ENCODE measurements at places on chromosomes 1 and 21.

- DNase-seq: no peak
These were observed 92.9 kb downstream of the RHOU start for GRCh38 chr1:228828151-228828550.

DNA sequence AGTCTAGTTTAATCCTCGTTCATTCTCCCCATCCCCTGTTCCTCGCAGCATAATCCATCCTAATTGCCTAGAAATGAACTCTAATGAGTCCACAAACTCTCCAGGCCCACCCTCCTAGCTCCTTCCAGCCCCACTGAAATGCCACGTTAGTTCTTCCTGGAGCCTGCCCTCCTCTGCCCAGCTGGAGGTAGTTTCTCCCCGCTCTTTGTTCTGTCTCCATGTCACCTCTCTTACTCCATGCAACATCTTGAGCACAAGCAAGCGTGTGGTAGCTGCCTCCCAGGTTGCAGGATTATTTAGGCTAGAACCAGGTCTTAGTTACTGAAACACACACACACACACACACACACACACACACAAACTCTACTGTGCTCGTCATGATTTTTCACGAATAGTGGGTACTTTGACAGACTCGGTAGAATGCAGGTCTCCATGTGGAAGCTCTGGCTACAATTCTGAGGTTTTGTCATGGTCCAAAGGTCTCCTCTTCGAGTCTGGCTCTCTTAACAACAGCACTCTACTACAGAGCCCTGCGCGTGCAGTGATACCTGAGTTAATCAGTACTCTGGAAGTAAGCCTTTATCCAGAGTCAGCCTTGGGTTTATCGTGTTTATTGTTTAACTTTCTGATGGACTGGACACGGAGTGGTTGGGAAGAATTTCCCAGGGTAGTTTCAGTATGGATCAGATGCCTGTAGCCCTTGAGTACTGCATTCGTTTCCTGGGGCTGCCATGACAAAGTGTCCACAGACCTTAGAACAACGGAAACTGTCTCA, 27.5 kb downstream of the HUNK start:
- no peak for DNase-seq

DNA sequence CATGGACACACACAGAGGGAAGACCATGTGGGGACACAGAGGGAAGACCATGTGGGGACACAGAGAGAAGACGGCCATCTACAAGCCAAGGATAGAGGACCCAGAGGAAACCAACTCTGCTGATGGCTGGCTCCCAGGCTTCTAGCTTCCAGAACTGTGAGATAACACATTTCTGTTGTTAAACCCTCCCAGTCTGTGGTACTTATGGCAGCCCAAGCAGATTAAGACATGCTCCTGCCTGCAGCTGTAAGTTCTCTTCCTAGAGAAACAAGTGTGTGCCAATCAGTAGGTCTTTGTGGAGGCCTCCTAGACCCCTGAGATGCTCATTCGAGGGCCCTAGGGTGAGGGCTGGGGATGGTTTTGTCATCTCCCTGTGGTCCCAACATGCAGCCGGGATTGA, 2.7 kb downstream of the AGT start:
- no peak for DNase-seq

- DNase-seq: no peak
These were observed 88.0 kb upstream of the IVNS1ABP start for GRCh38 chr1:185404907-185405568.

DNA sequence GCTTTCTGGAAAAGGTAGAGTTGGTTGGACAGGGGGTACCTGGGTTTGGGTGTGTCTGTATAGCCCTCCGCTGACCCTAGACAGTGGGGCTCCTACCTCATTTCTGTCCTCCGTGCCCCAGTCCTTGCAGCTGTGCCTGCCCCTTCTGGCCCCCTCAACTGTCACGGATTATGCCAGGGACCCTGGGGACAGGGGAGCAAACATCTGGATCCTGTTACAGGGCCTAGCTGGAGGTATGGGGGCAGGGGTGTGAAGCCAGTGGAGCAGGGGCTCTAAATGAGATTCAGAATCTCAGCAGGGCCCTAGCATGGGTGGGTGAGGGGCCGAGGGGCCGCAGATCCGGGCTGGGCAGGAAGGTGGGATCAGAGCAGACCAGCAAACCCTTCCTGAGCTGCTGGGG, 81.0 kb downstream of the TAS1R2 start:
- no peak for DNase-seq

- no peak for DNase-seq
These were observed 112.5 kb upstream of the ERG start for GRCh38 chr21:38610623-38611251.

DNA sequence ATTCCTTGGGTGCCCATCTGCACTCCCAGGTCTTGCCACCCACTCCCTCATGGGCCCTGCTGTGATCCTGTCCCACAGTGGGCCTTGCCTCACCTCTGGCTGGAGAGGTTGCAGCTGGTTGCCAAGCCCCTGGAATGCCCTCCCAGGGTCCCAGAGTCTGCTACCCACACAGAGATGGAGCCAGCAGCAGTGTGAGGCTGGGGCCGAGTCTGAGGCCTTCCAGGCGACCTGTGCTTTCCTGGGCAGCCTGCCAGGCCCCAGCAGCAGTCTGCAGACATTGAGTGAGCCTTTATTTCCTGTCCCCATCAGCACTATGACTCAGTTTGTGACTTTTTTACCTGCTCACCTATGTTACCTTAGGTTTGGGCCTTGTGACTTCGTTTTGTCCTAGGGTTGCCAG, 25.0 kb upstream of the TSPAN2 start:
- DNase-seq: peak; percentile 29

GRCh38 chr21:15809065-15809464, 79.3 kb downstream of the USP25 start:
- DNase-seq: no peak

- DNase-seq: no peak
These were observed 35.7 kb upstream of the RCC1 start for GRCh38 chr1:28470146-28470545.

DNA sequence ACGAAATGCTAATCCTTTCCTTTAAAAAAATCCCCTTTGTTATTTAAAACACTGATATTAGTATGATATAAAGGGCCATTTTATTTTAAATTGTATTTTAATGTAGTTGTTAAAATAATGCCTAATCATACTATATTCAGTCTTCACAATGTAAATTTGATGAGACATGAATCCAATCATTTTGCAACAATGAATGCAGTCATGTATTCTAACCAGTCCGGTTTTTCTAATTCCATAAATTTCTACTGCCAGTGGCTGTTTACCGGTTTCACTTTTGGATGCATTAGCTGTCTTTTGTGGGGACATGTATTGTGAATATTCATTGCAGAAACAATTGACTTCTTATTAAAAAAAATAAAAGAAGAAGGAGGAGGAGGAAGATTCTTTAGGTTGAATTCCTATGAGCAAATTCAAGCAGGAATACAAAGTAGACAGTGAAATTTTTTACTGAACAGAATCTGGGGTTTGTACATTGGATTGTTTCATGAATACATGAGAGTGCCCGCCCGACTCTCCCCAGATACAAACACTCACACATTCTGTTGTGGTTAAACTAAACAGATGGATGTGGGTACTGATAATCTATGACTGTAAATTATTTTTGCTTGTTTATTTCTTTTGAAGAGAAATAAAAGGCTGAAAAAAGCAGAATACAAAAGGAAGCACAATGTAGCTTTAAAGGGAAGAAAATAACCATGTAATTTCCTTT, 624.8 kb upstream of the PTBP2 start:
- no peak for DNase-seq

- DNase-seq: no peak
These were observed 63.6 kb upstream of the ERG start for GRCh38 chr21:38561613-38562581.

DNA sequence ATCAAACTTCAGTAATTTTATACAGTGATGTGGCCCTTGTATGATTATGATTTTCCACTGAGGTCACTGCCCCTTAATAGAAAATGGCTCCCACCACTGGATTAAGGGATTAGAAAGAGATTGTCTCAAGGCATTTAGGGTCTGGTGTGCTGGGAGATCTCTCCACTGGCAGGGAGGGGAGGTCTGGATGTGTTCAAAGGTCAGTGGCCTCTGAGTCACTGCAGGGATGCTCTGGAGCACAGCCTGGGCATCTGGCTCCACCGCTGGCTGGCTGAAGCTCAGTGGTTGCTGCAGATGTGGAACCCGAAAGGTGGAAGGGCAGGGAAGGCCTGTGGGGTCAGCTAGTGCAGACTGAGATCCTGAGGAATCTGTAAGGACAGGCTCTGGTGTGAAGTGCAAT, 18.3 kb upstream of the CHI3L1 start:
- DNase-seq: no peak

DNA sequence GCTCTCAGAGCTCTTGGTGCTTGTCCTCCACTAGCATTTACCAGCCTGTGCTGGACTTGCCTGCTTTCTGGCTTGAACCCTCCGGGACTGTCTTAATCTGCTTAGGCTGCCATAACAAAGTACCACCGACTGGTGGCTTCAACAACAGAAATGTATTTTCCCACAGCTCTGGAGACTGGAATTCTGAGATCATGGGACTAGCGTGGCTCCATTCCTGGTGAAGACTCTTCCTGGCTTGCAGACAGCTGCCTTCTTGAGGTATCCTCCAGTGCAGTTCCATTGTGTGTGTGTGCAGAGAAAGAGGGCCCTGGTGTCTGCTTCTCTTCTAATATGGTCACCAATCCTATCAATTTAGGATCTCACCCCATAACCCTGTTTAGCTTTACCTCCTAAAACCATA, 22.0 kb upstream of the RCAN1 start:
- no peak for DNase-seq

DNA sequence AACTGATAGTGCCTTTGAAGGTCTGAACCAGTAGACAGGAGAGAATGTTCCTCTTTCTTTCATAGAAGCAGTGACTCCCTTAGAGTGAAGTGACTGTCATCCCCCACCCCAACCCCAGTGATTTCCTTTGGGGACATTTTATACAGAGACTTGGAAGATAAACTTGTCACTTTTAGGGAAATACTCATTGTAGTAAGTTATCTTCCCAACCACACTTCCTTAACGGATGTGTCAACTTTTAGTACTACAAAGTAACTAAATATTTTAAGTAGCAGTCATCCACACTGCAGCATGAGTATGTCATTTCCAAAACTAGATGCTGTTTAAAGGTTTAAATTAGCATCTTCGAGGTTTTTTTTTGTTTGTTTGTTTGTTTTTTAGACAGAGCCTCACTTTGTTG, 13.7 kb downstream of the LRRC8B start:
- no peak for DNase-seq

GRCh38 chr1:46705408-46705807, 13.5 kb downstream of the EFCAB14 start:
- no peak for DNase-seq

GRCh38 chr1:149997585-149998262, 12.8 kb downstream of the OTUD7B start:
- DNase-seq: peak; percentile 12

- no peak for DNase-seq
These were observed 46.2 kb downstream of the OSBPL9 start for GRCh38 chr1:51663105-51663504.

DNA sequence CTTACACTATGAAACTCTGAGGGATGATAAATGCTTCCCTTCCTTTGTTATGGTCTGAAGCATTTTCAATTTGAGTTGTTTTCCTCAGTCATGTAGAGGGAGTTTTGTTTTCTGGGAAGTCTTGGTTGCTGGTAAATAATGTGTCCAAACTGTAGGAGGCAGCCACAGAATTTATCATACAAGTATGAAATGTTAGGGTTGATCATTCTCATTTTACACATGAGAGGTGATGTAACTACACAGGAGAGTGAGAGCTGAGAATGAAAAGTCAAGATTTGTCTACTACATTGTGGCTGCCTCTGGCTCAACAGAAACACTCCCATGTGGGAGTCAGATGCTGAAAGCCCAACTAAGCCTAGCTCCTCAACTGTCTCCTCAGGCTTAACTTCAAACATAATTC, 182.5 kb upstream of the SGIP1 start:
- no peak for DNase-seq

GRCh38 chr1:4172644-4173599, 272.9 kb upstream of the C1orf174 start:
- DNase-seq: no peak

GRCh38 chr1:54439550-54440223, 33.5 kb upstream of the SSBP3 start:
- DNase-seq: no peak

- no peak for DNase-seq
These were observed 23.0 kb upstream of the CAMK1G start for GRCh38 chr1:209560529-209560928.

- DNase-seq: no peak
These were observed 6.2 kb upstream of the ERO1B start for GRCh38 chr1:236287757-236288619.

DNA sequence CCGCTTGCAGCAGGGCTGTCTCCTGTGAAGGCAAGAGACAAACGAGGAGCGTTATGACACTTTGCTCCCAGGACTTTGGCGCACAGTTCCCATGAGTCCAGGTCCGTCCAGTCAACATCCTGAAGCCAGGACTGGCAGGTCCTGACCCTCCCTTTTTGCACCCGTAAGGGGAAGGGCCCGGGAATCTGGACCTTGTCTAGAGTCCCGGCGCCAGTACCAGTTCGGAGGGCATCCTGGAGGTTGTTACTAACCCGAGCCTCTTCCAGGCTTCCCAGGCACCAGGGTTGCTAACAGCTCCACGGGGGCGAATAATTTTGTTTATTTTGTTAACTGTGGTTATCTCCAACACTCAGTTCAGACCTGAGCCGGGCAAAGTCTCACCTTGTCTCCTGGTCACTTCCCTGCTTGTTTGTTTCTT, 682 bp upstream of the RWDD3 start:
- DNase-seq: no peak

DNA sequence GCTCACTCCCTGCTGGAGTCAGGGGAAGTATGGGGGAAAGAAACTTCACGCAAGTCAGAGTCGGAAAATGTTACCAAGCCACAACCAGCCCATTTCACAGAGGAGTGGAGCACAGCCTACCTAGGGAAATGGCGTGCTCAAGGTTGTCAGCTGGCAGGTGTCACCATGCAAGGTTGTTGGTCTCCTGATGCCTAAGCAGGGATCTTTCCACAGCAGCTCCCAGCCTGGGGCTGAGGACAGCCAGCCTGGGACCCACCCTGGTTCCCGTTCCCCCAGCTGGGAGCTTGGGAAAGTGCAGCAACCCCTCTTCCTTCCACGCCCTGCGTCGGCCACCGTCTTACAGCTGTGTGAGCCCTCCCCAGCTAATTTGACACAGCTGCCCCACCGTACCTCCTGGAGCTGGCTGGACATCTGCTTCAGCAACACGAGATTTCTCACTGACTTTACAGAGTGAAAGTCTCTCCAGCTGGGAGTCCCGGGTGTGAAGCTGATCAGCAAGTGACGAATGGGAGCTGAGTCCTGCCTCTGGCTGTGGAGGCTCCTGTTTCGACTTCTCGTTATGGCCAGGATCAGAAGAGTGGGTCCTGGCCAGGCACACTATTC, 224.6 kb upstream of the RAB4A start:
- DNase-seq: no peak

- DNase-seq: no peak
These were observed 83.2 kb downstream of the HIVEP3 start for GRCh38 chr1:41835485-41835884.

- peak; percentile 15 for DNase-seq
These were observed 434 bp downstream of the EVA1B start for GRCh38 chr1:36322786-36323635.

- DNase-seq: no peak
These were observed 4.1 kb downstream of the RUNX1 start for GRCh38 chr21:35044770-35045541.

Measured in CD4-positive, alpha-beta T cell treated with Interleukin-15 for 4 hours (primary cell).